ENCODE measurements at places on chromosomes 3 and 15.

DNA sequence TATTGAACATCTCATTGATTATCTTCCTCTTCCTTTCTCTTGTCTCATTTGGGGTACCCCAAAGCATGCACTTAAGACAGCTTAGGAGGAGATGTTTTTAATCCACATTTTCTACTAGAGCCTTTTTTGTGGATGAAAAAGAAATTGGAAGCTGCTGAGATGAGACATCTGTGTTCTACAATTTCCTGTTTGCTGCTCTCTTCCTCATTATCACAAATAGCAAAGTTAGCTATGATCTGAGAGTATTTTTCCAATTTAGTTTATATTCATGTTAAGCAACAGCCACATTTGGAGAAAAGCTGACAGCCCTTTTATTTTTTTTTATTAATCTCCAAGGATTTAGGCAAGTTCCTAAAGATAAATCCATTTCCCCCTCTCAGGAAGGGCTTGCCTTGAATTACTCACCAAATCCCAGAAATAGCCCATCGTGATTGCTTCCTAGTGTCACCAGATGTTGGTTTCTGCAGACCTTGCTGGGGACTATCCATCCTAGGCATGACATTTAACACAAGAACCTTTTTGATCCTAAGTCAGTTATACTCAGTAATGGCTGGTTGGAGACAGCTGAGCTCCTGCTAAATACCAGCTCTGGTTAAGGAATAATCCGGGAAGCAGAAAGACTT is 70.8 kb upstream of the FILIP1L start:
- DNase-seq = no peak

GRCh38 chr15:98893401-98893800 is 114.2 kb downstream of the PGPEP1L start:
- no peak for DNase-seq

- DNase-seq = no peak
Observed at GRCh38 chr3:47299381-47300318, 16.9 kb downstream of the KLHL18 start.

DNA sequence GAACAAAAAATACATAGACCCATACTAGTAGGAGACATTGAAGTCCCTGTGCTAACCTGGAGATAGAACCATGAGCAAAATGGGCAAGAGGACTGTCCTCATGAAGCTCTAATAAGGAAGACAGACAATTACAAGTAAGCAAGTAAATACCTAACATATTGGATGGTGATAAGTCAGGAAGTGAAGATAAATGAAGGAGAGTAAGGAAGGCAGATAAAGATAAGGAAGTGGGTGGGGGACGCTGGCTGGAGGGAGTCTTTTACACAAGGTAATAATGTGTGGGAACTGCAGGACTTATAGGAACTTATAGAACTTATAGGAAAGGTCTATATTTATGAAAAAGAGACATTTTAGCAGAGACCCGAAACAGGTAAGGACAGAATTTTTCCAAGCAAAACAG is 148.9 kb upstream of the ABI3BP start:
- no peak for DNase-seq

GRCh38 chr3:151550642-151551041 is 89.8 kb upstream of the IGSF10 start:
- no peak for DNase-seq

DNA sequence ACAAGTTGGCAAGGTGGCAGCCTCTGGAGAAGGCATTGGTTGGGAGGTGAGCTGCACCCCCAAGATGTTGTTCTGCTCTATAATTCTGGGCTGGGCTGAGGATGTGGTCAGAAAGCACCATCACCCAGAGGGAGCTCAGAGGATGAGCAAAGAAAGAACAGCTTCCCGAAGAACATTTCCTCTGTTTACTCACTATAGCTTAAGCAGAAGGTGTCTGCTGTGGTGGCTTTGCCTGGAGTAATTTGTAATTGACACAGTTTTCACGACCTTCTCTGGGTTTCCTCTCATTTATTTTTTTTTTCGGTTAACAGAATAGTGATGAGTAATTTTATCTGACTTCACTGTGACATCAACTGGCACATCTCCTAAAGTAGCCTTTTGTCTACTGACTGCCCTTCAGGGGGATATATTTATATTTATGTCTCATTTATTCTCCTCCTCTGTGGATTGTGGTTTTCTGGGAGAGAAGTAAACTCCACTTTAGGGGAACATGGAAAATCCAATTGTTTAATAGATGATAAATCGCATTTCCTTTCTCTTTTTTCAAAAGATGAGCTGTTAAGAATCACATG is 49.5 kb upstream of the ABHD17C start:
- no peak for DNase-seq

- DNase-seq = no peak
Observed at GRCh38 chr3:48467110-48467454, 20.5 kb downstream of the ATRIP start.

DNA sequence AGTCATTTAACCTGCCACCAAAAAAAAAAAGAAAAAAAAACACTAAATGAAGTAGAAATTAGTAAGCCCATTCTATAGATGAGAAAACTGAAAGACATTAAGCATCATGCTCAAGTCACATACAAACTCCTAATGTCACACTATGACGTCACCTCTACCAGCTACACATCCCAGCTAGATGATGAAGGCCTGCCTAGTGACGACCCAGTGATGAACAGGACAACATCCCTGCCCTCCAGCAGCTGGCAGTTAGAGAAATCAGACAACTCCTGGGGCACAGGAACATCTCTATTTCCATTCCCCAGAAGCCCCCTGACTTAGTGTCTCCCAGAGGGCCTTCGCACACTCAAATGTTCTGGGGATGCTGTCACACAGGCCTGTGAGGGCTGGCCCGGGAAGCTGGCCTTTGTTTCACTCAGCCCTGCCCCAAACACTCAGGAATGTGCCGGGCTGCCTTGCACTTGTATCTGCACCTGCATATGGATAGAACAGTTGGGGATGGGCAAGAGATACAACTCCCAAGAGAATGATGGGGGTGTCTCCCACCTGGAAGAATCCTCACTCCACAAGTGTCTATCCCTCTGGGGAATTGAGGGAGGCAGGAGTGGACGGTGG is 7.0 kb upstream of the HAPLN3 start:
- DNase-seq = no peak

GRCh38 chr15:63369296-63369695 is 12.3 kb downstream of the CA12 start:
- DNase-seq = no peak
